ENCODE measurements at places on chromosomes 1 and 21.

DNA sequence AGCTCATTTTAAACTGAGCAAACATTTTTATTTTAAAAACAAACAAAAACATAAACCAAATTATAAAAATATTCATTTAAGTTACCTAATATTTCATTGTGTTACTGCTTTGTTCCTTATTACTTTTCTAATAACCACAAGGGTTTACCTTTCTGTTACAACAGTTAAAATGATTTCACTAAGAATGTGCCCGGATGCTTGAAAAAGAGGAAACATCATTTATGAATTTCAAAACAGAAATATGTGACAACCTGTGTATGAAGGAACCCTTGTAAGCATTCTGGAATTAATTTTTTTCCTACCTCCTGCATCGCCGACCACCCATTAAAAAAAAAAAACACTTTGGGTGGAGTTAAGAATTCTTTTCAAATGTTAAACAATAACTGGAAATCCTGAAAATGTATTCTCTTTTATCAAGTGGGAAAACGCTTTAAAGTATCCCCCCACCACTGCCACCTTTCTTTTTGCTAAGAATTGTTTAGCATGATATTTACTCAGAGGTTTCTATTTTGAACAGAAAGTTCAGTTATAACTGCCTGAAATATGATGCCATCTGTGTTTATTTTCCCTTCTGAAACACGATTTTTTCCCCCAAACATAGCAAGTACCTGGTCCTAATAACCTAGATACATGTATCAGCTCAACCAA is 9.1 kb downstream of the CYYR1 start:
- DNase-seq: no peak

GRCh38 chr1:167714098-167714438 is 7.7 kb upstream of the MPZL1 start:
- no peak for DNase-seq

- DNase-seq: no peak
Measured at GRCh38 chr1:196501760-196502428, 106.3 kb downstream of the KCNT2 start.

GRCh38 chr1:87329526-87330056 is 911 bp downstream of the LMO4 start:
- DNase-seq: no peak

GRCh38 chr1:222665964-222666363 is 46.3 kb downstream of the AIDA start:
- DNase-seq: no peak

DNA sequence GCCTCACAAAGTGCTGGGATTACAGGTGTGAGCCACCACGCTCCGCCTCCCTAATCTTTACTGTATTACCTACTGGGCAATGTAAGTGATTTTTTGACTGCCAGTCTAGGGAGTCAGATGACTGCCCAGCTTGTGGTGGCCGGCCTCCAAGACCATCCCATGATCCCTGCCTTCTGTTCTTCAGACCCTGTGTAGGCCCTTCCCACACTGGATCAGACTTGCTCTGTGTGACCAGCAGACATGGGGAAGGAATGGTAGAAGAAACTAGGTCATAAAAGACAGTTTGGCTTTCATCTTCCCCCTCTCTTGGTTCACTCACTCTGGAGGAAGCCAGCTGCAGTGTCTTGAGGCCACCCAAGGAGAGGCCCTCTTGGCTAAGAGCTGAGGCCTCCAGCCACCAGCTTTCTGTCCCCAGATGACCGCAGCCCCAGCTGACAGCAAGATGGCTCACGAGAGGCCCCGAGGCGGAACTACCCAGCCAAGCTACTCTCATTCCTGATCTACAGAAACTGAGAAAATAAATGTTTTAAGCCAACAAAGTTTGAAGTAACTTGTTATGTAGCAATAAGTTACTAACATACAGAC is 14.5 kb upstream of the CBR3 start:
- no peak for DNase-seq

DNA sequence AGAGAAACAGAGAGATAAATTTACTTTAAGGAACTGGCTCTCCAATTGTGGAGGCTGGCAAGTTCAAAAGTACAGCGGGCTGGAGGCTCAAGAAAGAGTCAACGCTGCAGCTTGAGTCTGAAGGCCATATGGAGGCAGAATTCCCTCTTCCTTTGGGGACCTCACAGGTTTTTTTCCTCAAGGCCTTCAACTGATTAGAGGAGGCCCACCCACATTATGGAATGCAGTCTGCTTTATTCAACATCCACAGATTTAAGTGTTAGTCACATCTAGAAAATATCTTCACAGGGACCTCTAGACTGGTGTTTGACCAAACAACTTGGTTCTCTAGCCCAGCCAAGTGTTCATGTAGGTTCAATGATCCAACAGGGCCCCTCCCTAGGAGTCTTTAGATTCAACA is 117.8 kb downstream of the SLC35F3 start:
- no peak for DNase-seq

- no peak for DNase-seq
Measured at GRCh38 chr21:42287193-42288083, 27.8 kb downstream of the TFF3 start.

- DNase-seq: no peak
Measured at GRCh38 chr1:48023488-48023887, 26.3 kb upstream of the TRABD2B start.

GRCh38 chr1:19800076-19800804 is 524 bp upstream of the TMCO4 start:
- DNase-seq: no peak

GRCh38 chr1:39788758-39789570 is at the start of gene BMP8B:
BMP8B (minus strand) TSS chr1:39788865; CDS start chr1:39788485, 380 bp downstream.
- DNase-seq: no peak

- DNase-seq: no peak
Measured at GRCh38 chr1:242470774-242471173, 53.7 kb downstream of the PLD5 start.

- no peak for DNase-seq
Measured at GRCh38 chr1:189220750-189221149, 1256.9 kb downstream of the BRINP3 start.

GRCh38 chr1:158933621-158934020 is 2.3 kb downstream of the PYHIN1 start:
- no peak for DNase-seq

DNA sequence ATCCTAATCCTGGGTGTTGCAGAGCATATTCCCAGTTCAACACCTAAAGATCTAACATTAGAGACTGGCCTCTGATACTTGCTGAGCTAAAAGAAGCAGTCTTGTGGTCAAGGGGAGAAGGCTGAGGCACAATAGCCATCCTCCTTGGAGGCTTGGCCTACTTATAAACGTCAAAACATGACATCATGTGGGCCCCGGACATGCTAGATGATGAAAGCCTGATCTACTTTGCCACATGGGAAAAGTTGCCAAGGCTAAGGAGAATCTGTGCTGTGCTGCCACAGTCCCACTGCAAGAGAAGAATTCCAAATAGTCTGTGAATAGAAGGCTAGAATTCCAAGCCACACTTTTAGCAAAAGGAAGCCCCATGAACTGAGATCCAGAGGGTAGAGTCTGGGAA is 43.9 kb upstream of the SAMD13 start:
- no peak for DNase-seq

GRCh38 chr1:5597991-5598823 is 394.0 kb downstream of the NPHP4 start:
- no peak for DNase-seq

DNA sequence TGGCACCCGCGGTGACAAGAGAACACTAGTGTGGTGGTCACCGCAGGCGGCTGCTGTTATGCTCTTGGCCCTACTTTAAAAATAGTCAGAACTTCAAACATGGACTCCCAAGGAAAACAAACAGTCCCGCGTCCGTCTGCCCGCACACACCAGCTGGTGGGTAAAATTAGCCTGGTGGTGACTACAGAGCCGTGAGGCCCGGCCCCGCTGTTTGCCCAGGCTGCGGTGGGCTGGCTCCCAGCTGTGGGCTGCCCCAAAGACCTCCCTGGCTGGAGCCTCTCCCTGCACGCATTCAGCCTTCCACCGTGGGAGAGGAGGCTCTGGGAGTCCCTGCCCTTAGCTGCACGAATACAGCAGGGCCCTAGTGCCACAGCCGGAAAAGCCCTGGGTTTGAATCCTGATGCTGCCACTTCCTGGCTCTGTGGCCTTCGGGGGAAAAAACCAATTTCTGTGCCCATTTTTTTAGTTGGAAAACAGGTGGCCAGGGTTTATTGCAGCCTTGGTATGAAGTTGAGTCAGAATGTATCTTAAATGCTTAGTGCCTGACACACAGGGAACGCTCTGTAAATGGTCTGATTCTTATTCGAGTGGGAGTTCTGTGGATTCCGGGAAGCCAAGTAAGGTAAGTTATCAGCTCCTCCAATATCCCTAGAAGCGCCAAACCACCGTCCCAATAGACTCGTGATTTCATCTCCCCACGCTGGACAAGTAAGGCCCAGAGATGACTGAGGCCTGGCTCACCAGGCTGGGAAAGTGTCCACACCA is 58.2 kb downstream of the ALPL start:
- no peak for DNase-seq

- DNase-seq: no peak
Measured at GRCh38 chr1:159065106-159065505, 11.5 kb downstream of the AIM2 start.

DNA sequence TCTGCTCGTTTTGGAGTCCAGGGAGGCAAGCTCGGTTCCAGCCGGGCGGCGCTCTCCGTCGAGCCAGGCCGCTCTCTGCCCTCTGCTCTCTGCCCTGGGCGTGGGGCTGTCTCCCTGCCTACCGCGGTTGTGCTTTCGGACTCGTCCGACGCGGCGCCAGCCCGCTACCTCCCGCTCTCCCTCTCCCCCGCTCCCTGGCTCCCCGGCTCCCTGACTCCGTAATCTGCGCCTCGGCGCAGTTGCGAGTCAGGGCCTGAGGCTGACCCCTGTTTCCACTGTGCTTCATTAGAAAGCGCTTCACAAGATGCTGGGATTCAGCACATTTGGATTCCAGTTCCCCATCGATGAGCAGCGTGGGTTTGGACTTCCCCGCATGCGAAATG is 2.2 kb downstream of the SOX13 start:
- no peak for DNase-seq

GRCh38 chr1:1778663-1779319 is 521 bp upstream of the NADK start:
- no peak for DNase-seq

GRCh38 chr1:203089001-203089650 is 3.3 kb upstream of the MYOG start:
- no peak for DNase-seq

DNA sequence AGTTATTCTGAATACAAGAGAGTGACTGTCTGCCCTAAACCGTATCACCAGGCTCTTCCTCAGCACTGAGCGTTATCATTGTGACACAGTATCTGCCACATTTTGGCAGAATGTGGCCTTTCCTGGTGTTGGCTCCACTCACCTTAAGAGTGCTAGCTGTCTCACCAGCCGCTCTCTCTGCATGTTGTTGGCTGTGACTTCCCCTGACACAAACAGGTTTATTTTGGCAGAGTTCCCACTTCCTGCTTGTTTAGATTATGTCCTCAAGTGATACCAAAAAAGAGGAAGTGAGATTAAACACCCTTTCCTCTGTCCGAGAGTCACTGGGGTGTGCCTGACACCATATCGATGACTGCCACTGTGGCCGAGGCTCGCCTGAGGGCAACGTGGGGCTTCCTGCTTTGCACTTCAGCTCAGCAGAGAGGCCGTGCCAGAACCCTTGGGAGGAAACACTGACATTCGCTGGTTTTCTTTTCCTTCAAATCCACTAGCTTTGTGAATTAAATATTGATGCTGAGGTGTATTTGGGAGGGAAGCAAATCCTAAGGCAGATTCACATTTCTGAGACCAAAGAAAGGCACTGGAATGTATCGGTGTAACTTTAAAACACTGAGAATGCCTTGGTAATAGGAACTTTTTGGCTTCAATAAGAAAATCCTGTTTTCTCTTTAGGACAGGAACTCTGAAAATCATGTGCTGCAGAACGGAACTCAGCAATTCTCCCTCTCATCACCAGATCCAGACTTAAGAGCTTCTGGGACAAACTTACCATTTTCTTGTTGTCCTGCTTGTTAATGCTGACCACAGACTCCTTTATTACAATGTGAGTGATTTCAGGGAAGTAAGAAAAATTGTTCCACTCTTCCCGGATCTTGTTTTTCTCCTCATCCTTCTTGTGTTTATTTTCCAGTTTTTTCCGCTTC is 102.1 kb downstream of the JAK1 start:
- no peak for DNase-seq

DNA sequence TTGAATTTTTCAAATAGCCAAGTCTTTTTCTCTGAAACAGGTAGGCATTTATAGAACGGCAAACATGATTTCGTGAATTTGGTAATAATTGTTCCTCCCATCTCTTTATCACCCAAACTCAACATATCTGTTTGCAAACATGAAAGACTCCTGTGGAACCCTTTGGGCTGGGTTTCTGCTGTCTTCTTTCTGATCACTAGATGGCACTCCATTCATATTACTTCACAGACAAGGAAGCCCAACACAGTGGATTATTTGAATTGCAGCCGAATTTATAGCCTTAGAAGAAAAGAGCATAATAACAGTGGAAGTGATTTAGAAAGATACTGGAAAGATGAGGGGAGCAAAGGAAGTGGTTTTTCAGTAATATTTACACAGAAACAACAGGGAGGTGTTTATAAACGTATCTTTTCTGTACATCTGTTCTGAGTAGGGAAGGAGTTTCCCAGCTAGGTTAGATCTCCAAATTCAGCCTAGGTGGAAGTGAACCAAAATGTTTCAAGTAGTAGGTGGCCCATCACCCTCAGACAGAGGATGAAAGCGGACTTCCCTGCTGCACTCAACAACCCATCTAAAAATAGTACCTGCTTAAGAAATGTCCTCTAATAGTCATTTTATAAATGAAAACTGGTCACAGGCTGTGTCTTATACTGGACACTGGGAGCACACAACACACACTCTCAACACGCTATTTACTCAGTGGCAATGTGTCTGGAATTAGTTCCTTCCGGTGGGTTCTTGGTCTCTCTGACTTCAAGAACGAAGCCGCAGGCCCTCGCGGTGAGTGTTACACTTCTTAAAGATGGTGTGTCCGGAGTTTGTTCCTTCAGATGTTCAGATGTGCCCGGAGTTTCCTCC is 67.6 kb downstream of the MAP3K21 start:
- peak; percentile 26 for DNase-seq

GRCh38 chr1:30660241-30660640 is 63.1 kb downstream of the MATN1 start:
- DNase-seq: no peak

DNA sequence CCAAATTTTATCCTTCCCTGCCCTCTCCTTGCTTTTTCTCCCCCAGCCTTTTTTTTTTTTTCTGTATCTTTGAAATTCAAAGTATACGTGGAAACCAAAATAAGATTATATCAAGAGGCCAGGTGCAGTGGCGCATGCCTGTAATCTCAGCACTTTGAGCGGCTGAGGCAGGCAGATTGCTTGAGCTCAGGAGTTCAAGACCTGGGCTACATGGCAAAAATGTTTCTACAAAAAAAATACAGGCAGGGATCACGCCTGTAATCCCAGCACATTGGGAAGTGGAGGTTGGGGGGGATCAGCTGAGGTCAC is 6.6 kb upstream of the PRCC start:
- DNase-seq: no peak

DNA sequence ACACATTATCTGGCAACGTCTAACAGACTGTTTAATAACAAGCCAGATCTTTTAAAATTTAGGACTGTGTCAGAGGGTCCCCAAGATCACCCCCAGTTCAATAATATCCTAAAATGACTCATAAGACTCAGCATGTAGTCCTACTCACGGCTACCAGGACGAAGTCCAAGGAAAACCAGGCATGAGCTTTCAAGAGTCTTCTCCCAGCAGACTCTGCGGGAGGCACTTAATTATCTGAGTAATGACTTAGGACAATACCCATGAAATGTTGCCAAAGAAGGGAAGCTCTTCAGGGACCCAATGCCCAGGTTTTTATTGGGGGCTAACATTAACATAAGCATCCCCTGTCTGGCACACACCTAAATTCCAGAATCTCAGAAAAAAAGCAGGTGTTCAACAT is 7.0 kb downstream of the HFM1 start:
- no peak for DNase-seq

GRCh38 chr21:20997311-20997635 is 936 bp upstream of the NCAM2 start:
- no peak for DNase-seq

All from SK-N-MC (cell line).